ENCODE measurements at places on chromosomes 11 and 22.

GRCh38 chr11:69306821-69307220, 12.9 kb downstream of the MYEOV start:
- DNase-seq = no peak

GRCh38 chr11:92413757-92414513, 189.3 kb downstream of the FAT3 start:
- no peak for DNase-seq

GRCh38 chr11:19935507-19935906, 222.9 kb downstream of the NAV2 start:
- DNase-seq = peak; percentile 95

DNA sequence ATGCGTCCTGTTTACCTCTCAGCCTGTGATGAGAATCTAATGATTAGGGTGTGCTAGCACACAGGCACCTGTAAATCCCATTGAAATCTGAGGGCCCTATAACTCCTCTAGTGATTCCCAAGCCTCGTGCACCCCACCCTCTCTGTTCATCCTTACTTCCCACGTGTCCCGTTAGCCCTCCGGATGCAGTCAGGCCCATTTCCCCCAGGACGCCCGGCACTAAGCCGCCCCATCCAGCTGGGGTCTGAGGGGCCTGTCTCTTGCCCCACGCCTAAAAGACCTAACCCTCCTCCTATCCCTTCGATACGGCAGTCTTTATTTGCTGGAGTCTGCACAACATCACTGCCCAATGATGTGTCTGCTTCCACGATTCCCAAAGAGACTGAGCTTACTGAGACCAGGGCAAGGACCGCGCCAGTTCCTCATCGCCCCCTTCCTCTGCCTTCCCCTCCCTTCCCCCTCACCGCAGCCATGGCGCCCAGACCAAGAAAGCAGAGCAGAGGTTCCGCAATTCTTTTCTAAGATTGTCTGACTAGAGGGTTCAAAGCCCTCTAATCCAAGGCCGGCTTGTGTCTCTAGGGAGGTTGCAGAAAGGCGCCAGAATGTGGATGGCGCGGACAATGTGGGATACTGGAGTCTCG, 1.1 kb upstream of the FADS2 start:
- DNase-seq = no peak

DNA sequence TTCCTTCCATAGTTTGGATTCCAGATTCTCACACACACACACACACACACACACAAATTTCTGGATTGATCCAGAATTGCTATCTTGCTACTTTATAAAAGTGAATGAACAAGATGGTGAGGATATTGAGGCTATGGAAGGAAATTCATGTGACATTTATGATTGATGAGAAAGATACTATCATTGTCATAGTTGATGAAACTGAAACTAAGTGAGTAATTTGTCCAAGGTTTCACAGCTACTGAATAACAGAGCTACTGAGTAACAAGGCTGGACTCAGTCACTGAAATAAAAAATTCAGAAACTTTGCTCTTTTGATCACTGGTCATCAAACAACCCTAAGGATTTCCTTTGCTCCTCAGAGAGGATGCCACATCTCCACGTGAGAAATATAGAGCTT, 16.2 kb downstream of the OR5D16 start:
- no peak for DNase-seq

GRCh38 chr11:65968600-65969482, 7.3 kb downstream of the SART1 start:
- DNase-seq = no peak

DNA sequence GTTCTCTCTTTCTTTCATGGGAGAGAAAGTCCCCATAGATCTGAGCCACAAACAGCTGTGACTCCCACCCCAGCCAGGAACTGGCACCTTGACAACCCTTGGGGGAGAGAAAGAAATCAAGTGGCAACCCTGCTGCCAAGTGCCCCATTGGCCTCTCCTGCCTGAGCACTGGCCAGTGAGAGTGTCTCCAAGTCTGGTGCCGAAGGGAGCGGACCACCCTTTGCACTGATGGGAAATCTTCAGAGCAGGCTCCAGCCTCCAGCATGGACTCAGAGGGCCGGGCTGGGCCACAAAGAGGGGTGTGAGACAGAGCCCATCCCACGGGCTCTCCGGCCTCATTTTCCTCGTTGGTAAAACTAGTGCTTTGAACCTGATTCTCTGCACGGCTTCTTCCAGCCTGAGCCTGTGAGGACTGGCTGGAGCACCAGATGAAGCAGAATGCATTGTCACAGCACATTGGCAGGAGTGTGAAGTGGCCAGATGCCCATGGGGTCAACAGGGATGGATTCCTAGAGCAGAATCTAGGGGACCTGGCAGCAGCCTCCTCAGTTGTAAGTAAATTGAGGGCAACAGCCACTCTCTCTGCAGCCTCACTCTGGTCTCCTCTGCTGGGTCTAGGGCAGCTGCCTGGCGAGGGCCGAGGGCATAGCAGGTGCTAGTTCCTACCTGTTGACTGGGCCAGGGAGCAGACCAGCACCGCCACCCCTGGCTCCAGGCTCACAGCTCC, 81.4 kb downstream of the TRIM29 start:
- DNase-seq = no peak
